ENCODE measurements at places on chromosomes 3 and 15.

- DNase-seq: no peak
Measured at GRCh38 chr15:63442080-63442479, 60.4 kb upstream of the CA12 start.

DNA sequence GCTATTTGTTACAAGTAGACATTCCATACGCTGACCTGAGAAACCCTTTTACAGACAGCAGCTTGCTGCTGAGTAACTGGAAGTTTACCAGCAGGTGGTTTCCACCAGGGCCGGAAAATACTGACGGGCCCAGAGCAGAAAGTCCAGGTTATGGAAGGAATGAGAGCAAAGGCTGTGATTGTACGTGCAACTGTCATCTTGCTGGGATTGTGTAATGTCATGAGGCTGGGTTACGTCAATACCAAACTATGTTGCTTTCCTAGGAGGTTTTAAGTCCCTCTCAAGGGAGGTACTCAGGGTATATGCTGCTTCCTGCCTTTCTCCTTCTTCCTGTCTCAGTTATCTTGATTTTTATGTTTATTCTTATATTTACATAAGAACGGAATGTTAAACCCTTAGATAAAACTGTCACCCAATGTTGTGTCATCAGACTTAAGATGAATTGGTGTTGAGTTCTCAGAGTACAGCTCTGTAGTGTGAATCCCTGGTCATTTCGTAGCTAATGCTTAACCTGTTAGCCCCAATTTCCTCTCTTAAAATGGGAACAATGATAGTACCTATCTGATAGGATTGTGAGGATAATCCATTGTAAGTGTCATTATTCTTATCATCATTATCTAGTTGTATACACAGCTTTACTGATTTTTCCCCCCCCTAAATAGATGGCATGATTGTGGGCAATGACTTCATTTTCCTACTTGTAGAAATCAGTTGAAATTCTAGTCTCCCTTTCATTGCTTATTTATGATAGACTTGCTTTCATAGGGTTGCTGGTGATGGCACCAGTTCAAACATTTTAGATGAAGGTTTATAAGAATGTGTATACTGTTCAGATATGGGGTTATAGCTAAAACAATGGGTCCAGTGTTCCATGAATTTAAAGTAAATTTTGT is 101.4 kb downstream of the FNDC3B start:
- peak; percentile 61 for DNase-seq

DNA sequence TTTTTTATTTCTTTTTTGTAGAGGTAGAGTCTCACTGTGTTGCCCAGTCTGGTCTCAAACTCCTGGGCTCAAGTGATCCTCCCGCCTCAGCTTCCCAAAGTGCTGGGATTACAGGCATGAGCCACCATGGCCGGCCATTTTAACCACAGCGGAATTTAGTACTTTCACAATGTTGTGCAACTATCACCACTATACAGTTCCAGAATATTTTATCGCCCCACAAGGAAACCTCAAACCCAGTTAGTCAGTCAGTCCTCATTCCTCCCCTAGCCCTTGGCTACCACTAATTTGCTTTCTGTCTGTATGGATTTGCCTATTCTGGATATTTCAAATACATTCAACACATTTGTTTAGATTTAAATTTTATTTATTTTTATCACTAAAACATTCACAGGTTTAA is 15.5 kb upstream of the HOMER2 start:
- peak; percentile 78 for DNase-seq

DNA sequence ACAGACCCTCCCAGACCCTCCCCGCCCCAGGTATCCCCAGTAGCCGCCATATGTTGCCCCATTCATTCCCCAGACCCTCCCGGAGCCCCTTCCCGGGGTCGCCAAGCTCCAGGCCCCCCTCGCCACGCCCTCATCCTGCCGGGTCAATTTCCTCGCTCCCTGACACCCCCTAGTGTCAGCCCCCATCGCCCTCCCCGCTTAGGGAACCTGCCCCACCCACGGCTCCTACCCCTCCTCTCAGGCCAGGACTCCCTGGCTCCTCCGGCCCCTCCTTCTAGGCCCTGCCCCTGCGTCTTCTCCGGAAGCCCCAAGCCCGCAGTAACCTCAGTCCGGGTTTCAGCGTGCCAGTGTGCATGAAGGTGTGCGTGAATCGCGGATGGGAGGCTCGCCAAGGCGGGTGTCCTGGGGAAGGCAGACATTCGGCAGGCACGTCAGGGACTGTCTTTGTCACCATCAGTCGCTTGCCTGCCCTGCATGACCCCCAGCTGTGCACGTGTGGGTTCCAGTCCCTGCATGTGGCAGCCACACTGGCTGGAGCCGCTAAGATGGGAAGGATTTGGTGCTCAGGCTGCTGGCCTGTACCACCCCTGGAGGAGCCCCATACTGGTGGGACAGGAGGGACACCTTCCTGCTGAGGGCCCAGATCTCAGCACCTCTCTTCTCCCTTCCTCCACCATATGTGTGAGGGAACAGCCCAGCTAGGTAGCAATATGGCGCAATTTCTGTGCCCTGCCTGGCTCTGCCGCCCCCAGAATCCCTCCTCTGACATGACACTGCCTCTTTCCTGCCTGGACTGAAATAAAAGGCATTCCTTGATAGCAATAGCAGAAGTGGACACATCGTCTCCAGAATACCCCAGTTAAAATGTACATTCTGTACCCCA is 693 bp downstream of the DISP2 start:
- no peak for DNase-seq

- DNase-seq: no peak
Measured at GRCh38 chr3:41250825-41251224, 51.5 kb downstream of the CTNNB1 start.

- no peak for DNase-seq
Measured at GRCh38 chr15:58441376-58442070, 9.7 kb downstream of the LIPC start.

GRCh38 chr15:73807865-73808264 is 54.7 kb upstream of the INSYN1 start:
- DNase-seq: no peak

GRCh38 chr3:98556164-98557130 is 24.7 kb downstream of the GPR15 start:
- DNase-seq: no peak

- no peak for DNase-seq
Measured at GRCh38 chr3:182861348-182861747, 68.0 kb downstream of the ATP11B start.

- peak; percentile 57 for DNase-seq
Measured at GRCh38 chr3:158789592-158789991, 12.3 kb upstream of the MFSD1 start.

- DNase-seq: no peak
Measured at GRCh38 chr3:120451806-120452205, 1.0 kb upstream of the FSTL1 start.

- DNase-seq: peak; percentile 14
Measured at GRCh38 chr15:61584410-61584809, 355.3 kb upstream of the RORA start.

GRCh38 chr15:50698101-50698500 is 11.5 kb upstream of the TRPM7 start:
- no peak for DNase-seq

GRCh38 chr15:34804113-34804512 is 8.8 kb upstream of the ACTC1 start:
- no peak for DNase-seq

GRCh38 chr15:91135201-91136130 is 35.4 kb downstream of the SV2B start:
- no peak for DNase-seq

- DNase-seq: no peak
Measured at GRCh38 chr3:139640456-139640855, 37.3 kb downstream of the NMNAT3 start.

DNA sequence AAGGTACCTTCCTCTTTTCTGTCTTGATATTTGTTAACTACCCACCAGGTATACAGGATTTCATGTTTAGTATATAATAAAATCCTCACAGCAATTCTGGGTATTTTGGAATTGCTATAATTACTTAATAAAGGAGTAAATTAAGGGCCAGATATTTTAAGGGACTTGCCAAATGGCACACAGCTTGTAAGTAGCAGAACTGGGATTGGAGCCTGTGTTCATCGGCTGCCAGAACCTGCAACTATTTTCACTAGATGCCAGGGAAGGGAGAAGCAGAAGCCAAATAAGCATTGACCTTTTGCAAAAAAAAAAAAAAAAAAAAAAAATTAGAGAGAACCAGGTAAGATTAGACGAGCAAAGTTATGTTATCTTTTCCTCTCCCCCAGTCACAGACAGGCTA is 683.3 kb upstream of the CADM2 start:
- DNase-seq: no peak

DNA sequence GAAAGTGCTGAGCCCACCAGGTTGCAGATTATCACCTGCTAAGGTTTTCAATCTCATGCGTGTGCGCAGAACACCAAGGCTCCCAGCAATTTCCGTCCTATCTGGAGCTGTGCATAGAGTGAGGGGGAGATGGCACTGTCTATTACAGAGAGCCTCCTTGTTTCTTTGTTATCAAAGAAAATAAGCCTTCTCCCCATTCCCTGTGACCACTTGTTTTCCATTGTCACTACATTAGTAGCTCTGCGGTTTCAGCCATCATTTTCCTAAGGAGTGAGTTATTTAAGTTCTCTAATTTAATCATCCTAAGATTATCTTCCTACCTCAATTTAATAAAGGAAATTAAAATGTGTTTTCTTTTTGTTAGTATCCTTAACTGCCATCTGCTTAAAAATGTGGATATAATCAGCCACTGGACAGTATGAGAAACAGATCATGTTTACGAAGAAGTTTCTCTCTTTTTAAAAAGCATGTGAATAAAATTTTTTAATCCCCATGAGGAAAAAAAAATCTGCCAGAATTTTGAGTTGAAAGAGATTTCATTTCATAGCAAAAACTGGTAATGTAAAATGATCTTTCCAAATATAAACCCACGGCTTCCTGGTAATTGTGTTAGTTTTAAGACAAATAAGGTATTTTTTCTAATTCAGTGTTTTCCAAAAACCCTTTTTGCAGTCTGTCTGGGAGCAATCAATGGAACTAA is 172.3 kb upstream of the UBE2E1 start:
- DNase-seq: peak; percentile 25

DNA sequence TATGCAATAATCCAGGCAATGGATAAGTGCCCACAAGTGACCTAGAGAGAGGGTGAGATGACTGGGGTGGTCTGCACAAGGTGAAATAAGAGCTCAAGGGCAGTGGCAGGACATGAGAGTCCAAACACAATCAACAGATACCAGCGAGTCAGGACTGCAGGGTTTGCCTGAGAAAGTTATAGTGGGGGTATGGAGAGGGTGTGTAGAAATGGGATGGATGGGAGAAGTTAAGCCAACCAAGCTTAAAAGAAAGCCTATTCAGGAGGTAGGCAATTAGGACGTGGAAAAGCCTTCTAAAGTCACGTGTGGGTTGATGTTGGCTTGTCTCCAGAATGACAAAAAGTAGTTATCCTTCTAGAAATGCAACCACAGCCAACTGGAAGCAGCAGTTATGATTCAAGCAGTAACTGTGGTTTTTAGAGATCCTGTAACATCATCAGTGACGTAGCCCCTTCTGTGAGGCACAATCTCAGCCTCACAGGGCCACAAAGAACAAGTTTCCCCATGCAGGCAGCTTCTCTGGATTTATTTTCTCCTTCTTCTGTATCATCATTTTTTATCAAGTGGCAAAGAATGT is 56.1 kb downstream of the FAM174B start:
- DNase-seq: peak; percentile 54

- DNase-seq: no peak
Measured at GRCh38 chr15:96314963-96315362, 15.5 kb upstream of the NR2F2 start.

GRCh38 chr3:79032686-79033318 is 735.0 kb downstream of the ROBO1 start:
- DNase-seq: peak; percentile 73

- no peak for DNase-seq
Measured at GRCh38 chr15:101651554-101652097, 555 bp downstream of the TM2D3 start.

DNA sequence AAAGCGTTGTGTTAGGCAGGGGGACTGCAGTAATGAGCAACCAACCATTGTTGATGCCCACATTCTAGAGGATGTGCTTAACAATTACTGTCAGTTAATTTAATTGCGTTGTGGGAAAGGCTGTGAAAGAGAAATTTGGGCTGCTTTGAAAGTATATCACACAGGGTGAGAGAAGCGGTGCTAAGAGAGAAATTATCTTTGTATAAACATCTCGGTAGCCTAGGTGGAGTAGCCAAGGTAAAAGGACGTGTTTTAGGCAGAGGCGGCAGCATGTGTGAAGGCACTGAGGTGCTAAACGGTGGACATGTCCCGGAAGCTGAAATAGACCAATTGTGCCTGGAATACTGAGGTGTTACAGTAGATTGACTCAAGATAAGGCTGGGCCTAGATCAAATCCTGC is 71.9 kb downstream of the UBE2E2 start:
- DNase-seq: no peak

DNA sequence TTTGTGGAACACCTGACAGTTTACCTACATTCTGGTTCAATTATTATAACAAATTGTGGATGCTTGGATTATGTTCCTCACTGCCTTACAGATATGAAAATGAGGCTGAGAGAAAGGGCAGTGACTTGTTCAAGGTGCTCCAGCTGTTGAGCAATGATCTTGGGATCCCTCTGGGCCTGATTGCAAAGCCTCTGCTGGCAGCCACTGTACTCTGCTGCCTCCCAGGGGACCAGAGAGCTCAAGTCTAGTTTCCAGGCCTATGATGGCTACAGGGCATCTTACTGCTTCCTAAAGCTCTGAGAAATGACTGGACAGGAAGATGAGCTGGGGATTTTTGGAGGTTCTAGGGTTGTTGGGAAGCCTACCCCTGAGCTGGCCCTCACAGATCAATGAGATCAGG is 2.3 kb upstream of the SHC4 start:
- peak; percentile 77 for DNase-seq

DNA sequence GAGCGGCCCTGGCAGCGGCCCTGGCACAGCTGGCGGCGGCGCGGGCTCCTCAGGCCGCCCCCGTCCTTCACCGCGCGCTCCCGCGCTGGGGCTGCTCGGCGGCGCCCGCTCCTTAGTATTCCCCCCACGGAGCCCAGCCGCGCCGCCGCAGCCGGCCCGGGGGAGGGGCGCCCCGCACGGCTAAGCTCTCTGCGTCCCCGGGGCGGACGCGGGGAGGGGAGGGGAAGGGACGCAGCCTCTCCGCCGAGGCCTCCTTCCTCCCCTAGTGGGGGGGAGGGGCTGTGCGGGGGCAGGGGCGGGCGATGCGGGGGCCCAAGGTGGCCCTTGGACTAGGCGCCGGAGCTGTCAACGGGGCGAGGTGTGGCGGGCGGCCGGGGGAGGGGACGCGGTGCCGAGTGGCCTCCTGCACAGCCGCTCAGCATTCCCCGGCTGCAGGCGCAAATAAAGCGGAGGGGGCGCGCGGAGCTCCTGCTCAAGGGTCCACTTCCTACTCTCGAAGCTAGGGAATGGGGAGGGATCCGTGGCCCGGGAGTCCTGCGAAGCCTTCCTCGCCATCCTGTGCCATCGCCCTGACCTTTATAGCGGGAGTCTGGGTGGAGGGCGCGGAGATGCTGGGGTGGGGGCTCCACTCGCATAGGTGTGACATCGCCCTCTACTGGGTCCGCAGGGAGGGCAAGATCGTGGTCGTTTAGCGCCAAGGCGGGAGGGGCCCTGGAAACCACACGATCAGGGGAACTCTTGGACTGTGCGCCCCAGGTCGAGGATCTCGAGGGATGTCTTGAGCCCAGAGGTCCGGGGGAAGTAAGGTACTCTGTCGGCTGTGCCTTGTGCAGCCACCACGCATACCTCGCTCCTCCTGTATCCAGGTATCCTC is 22.2 kb downstream of the EPHB3 start:
- no peak for DNase-seq

- DNase-seq: peak; percentile 67
Measured at GRCh38 chr3:111676211-111677006, 81.3 kb upstream of the ZBED2 start.

GRCh38 chr3:62712746-62713145 is 162.5 kb downstream of the CADPS start:
- no peak for DNase-seq

Measured in myocyte (in vitro differentiated cells).